ENCODE measurements at places on chromosomes 6 and 20.

GRCh38 chr6:155185544-155185943 lies 78.3 kb upstream of the CLDN20 start:
- no peak for DNase-seq

- DNase-seq: no peak
These were observed 39.6 kb downstream of the OR2B2 start for GRCh38 chr6:27872642-27873020.

DNA sequence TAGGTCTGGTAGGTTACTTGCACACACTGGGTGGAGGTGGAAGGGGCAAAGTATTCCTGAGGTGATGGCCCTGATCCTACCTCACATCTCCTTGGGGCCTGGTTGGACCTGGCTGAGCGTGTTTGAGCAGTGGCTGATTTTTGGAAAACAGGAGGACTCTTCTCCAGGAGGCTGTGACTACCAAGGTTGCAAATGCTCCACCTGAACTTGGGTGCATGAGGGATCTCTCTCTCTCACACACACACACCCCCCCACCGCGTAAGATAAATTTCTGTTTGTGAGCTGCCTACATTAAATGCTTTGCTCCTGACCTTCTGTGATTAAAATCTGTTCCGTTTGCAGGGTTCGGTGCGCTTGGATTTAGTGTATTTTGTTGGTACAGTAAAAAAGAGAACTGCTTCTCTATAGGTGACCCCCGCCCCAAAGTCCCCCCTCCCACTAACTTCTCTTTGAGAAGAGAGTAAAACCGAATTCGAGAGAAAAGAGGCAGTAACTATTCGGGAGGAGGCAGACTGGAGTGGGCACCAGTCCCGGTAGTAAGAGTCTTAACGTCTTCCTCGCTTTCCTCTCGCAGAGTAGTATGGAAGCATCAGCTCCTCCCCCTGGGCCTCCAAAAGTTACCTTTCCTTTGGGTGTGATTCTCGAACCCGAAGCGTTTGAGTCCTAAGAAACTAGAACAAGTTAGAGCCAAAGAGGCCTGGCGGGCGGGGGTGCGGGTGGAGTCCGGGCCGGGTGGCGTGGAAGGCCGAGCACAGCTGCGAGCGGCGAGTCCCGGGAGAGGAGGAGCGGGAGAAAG lies 585 bp upstream of the DSE start:
- DNase-seq: no peak

GRCh38 chr20:19812696-19813095 lies 54.6 kb downstream of the RIN2 start:
- DNase-seq: no peak

GRCh38 chr6:128118401-128118800 lies 217.5 kb upstream of the THEMIS start:
- DNase-seq: no peak

DNA sequence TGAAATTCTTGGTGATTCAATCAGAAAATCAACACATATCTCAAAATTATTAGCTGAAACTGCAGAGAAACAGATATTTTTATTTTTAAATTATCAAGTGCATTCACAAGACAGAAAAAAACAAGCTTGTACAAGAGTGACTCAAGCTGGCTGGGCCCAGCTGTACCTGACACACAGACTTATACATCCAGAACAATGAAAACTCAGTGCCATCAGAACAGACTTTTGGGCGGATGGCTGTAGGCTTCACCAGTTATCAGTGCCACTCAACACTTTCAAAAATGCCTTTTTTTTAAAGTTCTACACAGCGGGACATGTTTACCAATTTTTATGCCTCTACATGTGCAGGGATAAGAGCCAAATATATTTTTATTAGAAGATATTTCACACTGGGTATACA lies 102.8 kb downstream of the MYB start:
- DNase-seq: no peak

DNA sequence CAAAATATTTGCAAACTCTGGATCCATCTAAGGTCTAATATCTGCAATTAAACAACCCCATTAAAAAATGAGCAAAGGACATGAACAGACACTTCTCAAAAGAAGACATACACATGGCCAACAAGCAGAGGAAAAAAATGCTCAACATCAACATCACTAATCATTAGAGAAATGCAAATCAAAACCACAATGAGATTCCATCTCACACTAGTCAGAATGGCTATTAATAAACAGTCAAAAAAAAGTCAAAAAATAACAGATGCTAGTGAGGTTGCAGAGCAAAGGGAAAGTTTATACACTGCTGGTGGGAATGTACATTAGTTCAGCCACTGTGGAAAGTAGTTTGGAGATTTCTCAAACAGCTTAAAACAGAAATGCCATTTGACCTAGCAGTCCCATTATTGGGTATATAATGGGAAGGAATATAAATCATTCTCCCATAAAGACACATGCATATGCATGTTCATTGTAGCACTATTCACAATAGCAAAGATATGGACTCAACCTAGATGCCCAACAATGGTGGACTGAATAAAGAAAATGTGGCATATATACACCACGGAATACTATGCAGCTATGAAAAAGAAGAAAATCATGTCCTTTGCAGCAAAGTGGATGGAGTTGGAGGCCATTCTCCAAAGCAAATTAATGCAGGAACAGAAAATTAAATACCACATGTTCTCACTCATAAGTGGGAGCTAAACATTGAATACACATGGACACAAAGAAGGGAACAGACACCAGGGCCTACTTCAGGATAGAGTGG lies 9.1 kb downstream of the ZNFX1 start:
- DNase-seq: no peak

- DNase-seq: no peak
These were observed 36.3 kb downstream of the CD164 start for GRCh38 chr6:109345986-109346385.

DNA sequence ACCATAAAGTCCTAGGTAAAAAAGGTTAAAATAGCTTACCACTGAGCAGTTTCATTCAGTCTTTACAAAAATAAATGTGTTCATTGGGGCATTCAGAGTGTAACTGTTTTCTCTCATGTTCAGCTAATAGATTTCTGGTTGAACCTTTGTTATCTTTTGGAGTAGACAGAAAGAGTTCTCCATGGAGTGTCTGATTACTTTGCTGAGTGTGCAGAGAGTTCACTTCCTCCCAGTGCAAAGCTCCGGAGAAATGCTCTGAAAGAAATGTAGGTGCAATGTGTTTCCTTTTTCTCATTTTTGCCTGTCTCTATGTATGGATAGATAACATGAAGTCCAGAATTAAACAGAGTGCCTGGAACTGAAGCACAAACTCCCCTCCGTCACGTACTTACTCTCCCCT lies 52.6 kb downstream of the JAG1 start:
- no peak for DNase-seq
